M059J (cell line): ENCODE measurements at places on chromosomes 2 and 18.

GRCh38 chr2:74076074-74076470, 71.6 kb downstream of the BOLA3 start:
- DNase-seq: no peak

- no peak for DNase-seq
Measured at GRCh38 chr2:41482659-41483058, 565.2 kb upstream of the PKDCC start.

DNA sequence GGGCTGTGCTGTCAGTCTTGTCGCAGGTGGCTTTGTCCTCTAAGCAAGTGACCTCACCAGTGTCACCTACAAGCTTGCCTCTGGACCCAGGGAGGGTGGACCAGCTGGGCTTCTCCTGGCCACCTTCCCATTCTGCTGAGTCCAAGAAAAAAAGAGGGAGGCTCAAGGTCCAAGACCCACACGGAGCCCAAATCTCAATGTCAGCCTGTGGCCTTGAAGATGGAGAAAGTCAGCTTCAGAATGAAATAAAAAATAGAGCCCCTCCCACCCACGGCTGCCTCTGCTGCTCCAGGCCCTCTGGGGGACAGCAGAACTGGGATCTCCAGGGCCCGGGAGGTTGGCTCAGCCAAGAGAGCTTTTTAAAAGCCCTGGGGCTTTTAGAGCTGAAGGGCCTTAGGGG, 145.9 kb downstream of the TNS1 start:
- no peak for DNase-seq

DNA sequence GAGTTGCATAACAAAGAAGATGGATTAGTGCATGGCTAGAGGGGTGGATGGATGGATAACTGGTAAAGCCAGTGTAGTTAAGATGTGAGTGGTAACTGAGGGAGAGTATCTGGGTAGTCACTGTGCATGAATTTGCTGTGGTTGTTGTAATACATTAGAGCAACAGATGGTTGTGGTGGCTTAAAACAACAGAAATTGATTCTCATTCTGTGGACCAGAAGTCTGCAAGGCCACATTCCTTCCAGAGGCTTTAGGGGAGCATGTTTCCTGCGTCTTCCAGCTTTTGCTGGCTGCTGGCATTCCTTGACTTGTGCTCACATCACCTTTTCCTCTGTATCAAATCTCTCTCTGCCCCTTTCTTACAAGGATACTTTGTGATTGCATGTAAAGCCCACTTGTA, 155.4 kb downstream of the ASB1 start:
- no peak for DNase-seq

DNA sequence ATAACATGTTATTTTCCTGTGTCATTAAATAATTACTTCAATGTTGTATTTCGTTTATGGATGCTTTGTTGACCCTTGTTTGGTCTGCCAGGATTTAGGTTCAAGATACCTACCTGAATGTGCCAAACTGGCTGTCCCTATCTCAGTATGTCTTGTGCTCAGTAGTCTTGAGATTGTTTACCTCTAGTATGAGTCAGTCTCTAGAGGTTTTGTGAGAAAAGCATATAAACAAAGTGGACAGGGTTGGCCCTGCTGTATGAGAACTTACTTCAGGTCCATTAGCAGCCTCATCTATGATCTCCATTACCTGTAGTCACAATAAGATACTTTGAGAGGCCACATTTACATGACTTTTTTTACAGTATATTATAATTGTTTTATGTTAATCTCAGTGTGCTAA, 17.8 kb downstream of the DDX18 start:
- peak; percentile 26 for DNase-seq

GRCh38 chr2:237700512-237701032, 73.2 kb downstream of the LRRFIP1 start:
- DNase-seq: peak; percentile 65

DNA sequence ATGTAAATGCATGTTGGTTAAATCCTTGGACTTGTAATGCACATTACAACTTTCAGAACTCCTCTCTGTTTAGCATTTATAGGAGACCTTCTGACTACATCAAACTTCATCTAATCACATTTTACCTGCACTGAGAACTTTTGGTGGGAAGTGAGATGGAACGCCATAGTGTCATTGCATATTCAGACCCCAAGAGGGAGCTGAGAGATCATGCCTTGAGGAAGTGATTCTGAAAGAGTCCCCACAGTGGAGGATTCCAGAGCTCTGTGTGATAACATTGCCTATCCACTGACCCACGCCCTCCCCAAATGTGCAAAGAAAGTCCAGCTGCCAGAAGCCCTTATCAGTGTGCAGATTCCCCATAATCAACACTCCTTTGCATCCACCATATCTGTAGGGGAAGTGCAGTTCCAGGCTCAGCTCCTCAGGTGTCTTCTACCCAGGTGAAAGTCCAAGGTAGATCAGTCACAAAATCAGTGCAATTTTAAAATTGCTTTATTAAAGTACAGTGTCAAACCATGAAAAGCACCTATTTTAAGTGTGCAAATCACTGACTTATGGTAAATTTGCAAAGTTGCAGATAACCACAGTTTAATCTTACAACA, 212.4 kb downstream of the RPIA start:
- peak; percentile 34 for DNase-seq

DNA sequence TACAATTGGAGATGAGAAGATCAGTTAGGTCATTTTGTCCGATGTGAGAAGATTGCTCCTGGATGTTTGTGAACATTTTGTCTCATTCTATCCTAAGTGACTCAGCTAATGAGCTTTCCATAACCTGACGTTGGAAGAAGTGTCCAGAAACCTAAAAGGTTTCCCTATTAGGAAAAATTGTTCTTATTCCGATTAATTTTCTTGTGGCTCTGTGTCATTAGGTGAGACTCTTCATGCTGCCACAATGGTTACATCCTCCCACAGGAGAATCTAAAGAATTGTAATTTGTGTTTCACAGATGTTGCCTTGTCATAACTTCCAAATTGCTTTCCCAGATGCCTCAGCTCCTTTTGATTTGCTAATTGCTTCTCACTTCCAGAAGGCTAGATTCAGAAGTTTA, 261.0 kb upstream of the APCDD1 start:
- DNase-seq: no peak

DNA sequence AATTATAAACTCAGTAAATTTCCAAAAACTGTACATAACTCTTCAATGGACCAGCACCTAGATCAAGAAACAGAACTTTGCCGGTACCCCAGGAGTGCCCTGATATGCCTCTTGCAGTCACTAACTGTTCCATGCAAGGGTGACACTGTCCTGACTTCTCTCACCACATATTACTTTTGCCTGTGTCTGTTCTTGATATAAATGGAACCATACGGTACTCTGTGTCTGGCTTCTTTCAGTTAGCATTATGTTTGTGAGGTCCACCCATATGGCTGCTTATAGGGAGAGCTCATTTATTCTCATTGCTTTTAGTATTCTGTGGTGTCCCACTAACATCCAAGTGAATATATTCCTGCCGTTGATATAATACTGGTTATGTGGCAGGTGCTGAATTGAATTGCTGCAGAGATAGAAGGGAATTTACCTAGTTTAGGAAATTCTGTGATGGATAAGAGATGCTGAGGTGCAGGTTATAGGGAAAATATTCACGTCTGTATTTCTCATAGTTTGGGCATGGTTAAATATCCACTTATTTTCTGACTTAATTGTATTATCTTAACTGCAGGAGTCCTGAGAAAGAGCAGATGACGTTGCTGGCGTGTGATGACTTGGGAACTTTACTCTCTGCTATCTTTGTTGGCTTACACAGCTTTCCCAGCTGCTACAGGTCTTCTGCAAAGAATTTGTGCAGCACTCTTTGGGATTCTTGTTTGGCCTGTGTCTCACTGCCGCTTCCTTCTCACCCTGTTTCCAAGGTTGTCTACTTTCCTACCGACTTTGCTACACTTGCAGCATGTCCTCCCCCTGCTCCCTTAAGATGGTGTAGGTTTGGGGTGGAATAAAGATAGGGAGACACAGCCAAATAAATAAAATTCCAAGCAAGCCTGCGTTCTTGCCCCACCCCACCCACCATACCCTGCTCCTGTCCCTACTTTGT, 107.9 kb downstream of the MAP4K4 start:
- DNase-seq: peak; percentile 58

GRCh38 chr2:217902379-217903141, 100.2 kb downstream of the TNS1 start:
- peak; percentile 49 for DNase-seq

DNA sequence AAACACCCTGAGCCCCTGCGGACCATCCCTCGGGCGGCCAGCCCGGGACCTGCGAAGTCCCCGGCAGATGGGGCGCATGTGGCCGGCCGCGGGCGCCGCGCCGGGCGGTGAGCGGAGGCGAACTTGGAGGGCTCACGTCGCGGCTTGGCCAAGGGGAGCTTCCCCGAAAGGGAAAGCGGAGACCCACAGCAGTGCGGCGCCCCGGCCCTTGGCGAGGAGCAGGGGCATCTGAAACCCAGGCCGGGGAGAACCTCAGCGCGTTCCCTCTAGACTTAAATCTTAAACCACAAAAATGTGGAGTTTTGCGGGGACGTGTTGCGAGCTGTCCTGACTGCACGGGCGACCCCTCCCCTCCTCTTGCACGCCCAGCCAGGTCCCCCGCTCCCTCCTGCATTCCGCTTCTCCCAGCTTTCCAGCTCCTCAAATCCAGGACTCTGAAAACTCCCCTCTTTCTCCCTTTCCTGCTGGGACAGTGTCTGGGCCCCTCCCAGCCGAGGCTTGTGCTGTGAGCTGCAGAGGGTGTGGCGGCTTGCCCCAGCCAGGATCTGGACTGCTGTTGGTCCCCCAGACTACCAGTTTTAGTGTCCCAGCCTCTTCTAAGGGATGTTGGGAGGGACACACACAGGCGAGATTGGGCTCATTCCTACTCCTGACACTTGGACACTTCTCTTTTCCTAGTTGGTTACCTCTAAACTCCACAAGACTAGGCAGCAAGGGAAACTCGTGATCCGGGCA, 1.3 kb downstream of the FMNL2 start:
- peak; percentile 64 for DNase-seq

DNA sequence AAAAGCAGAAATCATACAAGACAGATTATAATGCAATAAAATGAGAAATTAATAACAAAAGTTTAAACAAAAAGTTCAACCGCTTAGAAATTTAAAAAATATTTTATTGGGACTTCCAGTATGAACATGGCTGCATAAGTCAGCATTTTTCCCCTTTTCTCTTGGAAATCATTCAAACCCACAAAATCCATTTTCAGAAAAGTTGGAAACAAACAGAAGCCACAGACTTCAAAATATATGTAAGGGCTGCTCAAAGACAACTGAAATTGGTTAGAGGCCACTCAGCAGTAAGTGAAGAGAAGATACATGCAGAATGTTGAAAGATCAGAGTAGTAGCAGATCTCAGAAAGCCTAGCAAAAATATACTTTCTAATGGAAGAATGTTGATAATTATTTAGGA, 194.0 kb downstream of the DYSF start:
- no peak for DNase-seq

- peak; percentile 94 for DNase-seq
Measured at GRCh38 chr2:156565066-156565710, 129.0 kb downstream of the GPD2 start.

GRCh38 chr2:143679617-143680016, 550.4 kb downstream of the ARHGAP15 start:
- DNase-seq: no peak

DNA sequence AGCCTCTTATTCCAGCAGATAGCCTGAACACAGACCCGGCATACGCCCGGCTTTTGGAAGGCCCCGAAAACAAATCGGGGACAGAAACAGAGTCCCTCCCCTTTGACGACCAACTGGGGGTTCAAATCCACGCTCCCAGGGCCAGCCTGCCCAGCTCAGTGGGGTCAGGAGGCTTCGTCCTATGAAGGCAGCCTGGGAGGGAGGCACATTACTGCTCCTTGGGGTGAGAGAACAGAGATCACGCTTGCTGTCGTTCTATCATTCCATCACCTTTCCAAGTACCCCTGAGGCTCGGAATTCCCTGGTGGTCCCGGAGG, 208.8 kb upstream of the SALL3 start:
- DNase-seq: no peak

DNA sequence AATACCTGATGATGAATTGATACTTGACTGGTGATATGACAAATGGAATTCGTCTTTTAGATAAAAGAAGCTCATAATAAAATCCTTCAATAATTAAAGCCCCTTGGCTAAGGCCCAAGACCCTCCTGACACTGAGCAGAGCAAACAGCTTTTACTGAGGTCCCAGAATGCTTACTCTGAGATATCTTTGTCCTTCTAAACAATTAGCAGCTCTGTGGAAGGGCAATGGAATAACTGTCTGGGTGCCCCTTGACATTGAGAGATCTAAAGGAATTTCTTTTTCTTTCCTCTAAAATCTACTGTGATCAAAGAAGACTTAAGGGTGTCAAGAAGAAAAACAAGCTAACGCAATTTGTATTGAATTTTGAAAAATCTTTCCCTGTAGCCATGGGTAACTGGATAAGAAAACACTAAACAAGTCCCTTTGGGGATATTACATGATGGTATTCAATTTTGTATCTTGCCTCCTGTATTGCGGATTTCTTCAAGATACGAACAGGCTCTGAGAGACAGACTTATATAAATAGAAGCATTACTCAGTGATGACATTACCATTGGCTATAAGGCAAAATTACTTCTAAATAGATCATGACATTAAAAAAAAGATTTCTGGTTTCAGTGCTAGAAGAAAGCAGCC, 128.8 kb downstream of the MREG start:
- no peak for DNase-seq

DNA sequence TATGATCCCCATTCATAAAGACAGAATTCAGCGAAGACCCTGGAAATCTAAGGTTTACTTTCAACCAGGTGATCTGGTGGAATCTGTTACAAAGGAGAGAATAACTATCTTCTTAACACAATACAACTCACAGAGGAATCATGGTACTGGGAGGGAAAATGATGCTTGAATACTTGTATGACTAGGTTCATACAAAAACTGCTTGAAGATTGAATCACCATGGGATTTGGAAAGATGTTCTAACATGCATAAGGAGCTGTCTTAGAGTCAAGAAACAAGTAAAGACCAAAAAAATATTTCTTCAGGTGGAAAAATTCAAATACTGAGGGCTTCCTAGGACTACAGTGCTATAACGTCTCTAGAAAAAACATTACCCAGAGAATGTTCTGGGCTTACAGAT, 32.2 kb downstream of the COL5A2 start:
- DNase-seq: no peak

GRCh38 chr2:134206031-134206430, 47.8 kb upstream of the MGAT5 start:
- DNase-seq: no peak

- DNase-seq: no peak
Measured at GRCh38 chr2:6881046-6881445, 3.5 kb downstream of the RSAD2 start.

- DNase-seq: no peak
Measured at GRCh38 chr2:98514096-98514639, 69.5 kb downstream of the INPP4A start.

- no peak for DNase-seq
Measured at GRCh38 chr2:71669628-71670429, 216.5 kb downstream of the DYSF start.

DNA sequence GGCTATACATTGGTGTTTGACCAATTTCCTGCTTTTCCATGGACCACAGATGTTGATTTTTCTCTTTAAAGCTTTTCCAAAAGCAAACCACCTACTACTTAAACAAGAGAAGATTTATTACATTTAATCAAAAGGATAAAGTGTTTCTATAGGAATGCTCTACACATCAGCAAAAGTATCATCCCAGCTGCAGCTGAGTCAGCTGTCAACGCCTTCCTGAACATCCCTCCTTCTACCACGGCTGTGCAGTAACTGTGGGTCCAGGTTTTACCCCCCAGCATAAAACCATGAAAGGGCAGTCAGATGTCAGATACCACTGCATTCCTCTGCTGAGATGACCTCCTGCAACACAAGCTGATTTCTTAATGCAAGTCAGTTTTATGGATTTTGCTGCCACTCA, 524.5 kb upstream of the MEX3C start:
- DNase-seq: no peak
